CD4-positive, alpha-beta T cell (primary cell): ENCODE measurements at places on chromosomes 11 and 22.

DNA sequence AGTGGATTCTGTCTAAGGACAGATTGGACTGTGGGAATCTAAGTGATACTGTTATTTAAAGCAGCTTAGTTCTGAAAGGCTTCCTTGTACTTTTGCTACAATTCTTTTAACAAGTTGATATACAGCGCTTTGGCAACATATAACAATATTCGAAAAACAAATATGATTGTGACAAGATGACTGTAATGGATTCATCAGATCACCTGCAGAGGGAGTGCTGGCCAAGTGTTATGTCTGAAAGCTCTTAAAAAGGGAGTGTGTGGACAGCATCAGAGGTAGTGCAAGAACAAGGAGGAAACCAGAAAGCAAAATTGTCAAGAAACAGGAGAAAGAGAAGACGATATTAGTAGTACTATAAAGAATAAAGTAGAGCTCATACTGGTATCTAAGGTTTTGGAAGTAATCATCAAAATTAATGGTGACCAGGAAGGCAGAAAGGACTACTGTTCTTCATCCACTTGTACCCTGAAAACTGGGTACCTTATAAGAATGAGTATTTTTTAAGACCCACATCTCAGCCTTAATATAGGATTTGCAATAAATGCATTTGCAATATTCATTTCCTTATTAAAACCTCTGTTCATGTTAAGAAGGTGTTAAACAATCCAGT, 1112.0 kb upstream of the CCDC90B start:
- no peaks in the 10 kb centered on the region for H3K27me3 ChIP-seq
- no peak overlapping the region for H3K4me3 ChIP-seq
- no peaks in the 10 kb centered on the region for H3K4me1 ChIP-seq
- H3K27ac ChIP-seq: no peak overlapping the region

DNA sequence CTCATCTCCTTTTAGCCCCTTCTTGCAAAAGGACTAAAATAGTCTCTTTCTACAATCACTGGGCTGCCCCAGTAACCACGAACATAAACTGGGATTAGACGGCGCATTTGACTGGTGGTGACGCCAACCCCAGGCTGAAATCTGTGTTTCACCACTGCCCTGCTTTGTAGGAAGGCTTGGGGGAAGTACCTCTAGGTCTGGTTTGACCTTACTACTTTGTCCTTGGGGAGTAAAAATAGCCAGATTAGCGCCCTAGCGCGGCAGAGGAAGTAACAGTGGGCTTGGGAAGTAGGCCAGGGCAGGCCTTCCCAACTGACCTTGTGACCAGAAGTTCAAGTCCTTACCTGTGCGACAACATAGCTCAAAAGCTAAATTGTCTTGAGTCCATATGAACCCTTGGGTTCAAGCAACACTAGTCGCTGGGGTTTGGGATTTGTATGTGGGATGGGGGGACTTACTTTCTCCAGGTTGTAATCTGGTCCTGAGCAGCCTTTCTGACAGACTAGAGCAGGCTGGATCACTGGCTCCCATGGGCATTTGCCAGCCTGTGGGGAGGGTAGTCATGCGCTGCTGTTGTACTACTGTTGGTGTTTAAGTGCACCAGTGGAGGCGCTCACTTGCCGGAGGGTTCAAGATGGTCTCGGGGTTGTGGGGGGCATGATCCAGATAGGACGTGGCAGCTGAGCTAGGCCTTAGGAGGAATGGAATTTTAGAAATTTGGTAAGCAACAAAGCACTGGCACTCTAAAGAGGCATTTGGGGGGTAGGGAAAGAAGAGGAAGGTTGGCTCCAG, 953 bp upstream of the PACS1 start:
- DNase-seq: peak; percentile 46
- peaks cover 59% of the 10 kb centered on the region for H3K36me3 ChIP-seq
- peak overlapping the region; percentile 81 for H3K27ac ChIP-seq
- H3K4me3 ChIP-seq: peak overlapping the region; percentile 45

DNA sequence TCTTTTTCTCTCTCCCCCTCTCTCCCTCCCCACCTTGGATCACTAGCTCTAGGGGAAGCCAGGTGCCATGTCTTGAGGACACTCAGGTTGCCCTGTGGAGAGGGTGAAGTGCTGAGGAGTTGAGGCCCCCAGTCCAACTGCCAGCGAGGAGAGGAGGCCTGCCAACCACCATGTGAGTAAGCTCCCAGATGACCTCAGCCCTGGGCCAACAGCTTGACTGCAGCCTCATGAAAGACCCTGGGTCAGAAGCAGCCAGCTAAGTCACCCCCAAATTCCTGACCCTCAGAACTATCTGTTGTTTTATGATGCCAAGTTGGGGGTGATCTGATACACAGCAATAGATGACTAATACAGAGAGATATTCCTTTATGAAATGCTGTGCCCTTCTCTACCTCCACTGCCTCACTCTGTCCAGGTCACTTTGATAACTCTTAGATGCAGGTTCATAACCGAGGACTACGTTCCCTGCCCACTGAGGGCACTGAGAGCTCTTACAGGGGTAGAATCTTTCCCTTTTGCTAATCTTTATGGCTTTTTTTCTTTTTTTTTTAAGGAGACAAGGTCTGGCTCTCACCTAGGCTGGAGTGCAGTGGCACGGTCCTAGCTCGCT, 8.0 kb downstream of the ARFGAP3 start:
- H3K36me3 ChIP-seq: peaks cover 11% of the 10 kb centered on the region
- peaks cover 9% of the 10 kb centered on the region for H3K4me1 ChIP-seq
- no peak overlapping the region for H3K27ac ChIP-seq
- H3K4me3 ChIP-seq: no peak overlapping the region
- no peaks in the 10 kb centered on the region for H3K27me3 ChIP-seq
- DNase-seq: no peak

- no peak overlapping the region for H3K27ac ChIP-seq
- DNase-seq: no peak
- H3K36me3 ChIP-seq: no peaks in the 10 kb centered on the region
- H3K27me3 ChIP-seq: no peaks in the 10 kb centered on the region
Observed at GRCh38 chr11:103920449-103920848, 116.0 kb upstream of the DDI1 start.

DNA sequence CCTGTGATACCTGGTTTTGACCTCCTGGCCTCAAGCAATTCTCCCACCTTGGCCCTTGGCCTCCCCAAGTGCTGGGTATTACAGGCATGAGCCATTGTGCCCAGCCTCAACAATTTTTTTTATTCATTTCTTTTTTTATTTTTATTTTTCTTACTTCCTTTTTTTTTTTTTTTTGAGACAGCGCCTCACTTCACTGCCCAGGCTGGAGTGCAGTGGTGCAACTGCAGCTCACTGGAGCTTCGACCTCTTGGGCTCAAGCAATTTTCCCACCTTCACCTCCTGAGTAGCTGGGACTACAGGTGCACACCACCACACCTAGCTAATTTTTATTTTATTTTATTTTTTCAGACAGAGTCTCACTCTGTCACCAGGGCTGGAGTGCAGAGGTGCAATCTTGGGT, 25.5 kb upstream of the CECR2 start:
- H3K36me3 ChIP-seq: no peaks in the 10 kb centered on the region
- no peak overlapping the region for H3K27ac ChIP-seq
- no peaks in the 10 kb centered on the region for H3K27me3 ChIP-seq
- DNase-seq: no peak
